ENCODE measurements at places on chromosomes 2 and 18.

DNA sequence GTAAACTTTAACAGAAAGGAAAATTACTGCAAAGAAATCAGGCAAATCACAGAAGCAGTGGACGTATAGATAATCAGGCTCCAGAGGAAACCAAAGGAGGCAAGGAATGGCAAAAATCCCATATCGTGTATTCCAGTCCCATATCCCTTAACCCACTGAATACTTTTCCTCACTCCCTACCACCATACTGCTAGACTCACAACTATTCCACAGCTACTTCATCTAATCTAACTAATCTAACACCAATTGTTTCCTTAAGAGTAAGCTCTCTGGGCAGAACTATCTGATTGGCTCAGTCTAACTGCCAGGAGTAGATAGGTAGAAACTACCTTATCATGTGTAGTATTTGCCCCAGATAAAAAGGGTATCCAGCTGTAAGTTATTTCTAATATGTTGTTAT, 16.3 kb downstream of the WDPCP start:
- no peak for DNase-seq

DNA sequence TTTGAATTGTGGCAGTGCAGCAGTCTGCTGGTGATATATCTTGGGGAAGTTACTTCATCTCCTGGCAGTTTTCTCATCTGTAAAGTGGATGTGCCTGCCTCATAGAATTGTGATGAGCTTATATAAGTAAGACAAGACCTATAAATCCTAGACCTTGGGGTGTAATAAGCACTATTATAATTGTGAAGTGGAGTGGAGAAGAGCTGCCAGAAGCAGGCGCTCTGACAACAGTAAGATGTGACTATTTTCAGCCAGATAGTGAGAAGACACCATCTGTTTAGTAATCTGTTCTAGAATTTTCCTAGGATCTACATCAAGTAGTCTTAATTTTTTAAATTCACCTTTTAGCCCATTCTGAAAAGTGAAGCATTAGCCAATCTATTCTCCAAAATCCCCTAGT, 85.6 kb upstream of the TSPYL6 start:
- DNase-seq: no peak

GRCh38 chr2:58376592-58376991, 135.5 kb upstream of the FANCL start:
- DNase-seq: no peak

GRCh38 chr2:44244135-44244871, 31.0 kb upstream of the SLC3A1 start:
- DNase-seq: peak; percentile 40

DNA sequence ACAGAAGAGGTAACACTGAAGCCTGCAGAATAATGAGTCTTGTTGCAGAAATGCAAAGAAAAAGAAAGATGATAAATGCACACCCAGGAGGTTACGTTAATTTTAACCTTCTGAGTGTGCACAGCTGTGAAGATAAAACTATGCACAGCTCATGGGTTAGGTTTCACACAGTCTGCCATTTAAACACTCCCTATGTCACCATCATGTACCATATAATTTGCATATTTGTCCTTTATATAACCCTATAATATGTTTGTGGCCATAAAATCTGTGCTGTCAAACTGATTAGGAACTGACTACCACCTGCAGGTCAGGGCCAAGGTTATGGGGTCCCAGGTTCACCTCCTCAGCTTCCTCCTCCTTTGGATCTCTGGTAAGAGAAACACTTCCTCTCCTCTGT, 205.5 kb downstream of the RPIA start:
- DNase-seq: no peak

DNA sequence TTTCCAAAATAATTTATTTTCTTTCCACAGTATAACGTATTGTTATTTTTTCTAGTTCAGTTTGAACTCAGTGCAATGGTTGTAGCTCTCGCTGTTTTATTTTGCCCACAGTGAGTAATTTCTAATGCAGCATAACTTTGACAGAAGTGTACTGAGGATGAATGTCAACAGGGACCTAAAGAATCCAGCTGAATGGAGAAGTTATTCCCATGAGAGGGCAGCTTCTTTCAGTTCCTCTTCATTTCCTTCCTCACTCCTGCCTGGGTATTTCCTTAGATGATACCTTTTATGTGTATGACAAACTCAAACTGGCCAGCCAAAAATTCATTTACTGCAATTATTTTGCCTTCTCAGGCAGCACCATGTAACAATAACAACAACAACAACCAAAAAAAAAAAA, 1223.1 kb upstream of the ZEB2 start:
- no peak for DNase-seq
